ENCODE measurements at places on chromosomes 12 and 14.

DNA sequence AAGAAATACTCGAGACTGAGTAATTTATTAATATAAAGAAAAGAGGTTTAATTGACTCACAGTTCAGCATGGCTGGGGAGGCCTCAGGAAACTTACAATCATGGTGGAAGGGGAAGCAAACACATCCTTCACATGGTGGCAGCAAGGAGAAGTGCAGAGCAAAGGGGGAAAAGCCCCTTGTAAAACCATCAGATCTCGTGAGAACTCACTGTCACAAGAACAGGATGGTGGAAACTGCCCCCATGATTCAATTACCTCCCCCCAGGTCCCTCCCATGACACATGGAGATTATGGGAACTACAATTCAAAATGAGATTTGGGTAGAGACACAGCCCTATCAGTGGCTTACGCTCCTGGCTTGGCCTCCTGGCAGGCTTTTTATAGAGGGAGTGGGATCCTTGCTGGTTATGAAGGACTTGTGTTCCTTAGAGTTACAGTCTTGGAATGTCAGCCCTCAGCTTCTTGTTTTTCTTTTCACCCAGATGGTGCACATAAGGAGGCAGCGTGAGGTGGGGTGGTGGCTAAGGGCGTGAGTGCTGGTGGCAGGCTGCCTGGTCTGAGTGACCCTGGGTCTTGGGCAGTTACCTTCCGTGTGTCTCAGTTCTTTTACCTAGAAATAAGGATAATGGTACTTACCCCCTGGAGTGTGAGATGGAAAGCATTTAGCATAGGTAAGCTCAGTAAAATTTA lies 25.7 kb downstream of the TRAF3 start:
- no peak for DNase-seq

DNA sequence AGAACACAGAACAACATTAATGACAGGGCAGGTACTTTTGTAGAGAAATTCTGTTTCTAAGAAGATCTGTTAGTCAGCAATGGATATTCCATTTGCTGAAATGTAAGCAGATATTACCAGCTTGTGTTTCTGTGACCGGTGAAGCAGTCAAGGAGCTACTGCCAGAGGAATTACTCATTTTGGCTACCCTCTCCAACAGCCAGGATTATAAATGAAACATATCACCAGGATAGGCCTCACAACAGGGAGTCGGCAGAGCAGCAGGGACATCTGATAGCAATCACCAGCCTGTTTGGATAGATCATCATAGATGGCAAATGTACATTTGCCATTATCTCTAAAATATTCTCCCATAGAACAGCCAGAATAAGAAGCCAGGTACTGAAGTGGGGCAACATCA lies 440.7 kb downstream of the KCNH5 start:
- no peak for DNase-seq

GRCh38 chr14:34872822-34873588 lies 2.2 kb downstream of the BAZ1A start:
- peak; percentile 5 for DNase-seq

GRCh38 chr12:128830505-128830893 lies 6.7 kb upstream of the SLC15A4 start:
- DNase-seq = no peak

DNA sequence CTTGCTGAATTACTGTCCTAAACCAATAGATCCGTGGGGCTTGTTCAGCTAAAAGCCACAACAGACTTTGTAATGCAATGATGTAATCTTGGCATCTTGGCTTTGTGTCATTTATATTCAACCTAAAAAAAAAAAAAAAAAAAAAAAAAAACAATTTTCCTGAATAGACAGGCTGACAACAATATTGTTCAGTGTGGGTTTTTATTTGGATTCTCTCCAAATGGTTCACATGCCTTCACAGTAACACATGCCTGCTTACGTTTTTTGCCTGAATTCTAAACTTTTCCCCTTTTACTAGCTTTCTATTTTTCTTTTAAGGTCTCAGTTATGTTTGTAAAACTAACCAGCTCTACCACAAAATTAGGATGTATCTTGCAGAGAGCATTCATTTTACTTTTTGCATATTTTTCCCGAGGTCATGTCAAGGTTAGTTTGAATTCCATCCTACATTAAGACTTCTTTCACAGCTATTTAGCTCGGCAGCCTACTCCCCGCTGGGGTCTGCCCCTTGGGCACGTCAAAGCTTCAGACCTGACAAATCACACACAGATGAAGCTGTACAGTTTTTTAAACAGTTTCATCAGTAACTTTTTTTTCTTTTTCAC lies 213.7 kb upstream of the NPAS3 start:
- DNase-seq = peak; percentile 91

- peak; percentile 35 for DNase-seq
Observed at GRCh38 chr12:121060149-121061001, 21.3 kb upstream of the OASL start.

GRCh38 chr12:93139028-93139665 lies 210.1 kb upstream of the EEA1 start:
- no peak for DNase-seq

DNA sequence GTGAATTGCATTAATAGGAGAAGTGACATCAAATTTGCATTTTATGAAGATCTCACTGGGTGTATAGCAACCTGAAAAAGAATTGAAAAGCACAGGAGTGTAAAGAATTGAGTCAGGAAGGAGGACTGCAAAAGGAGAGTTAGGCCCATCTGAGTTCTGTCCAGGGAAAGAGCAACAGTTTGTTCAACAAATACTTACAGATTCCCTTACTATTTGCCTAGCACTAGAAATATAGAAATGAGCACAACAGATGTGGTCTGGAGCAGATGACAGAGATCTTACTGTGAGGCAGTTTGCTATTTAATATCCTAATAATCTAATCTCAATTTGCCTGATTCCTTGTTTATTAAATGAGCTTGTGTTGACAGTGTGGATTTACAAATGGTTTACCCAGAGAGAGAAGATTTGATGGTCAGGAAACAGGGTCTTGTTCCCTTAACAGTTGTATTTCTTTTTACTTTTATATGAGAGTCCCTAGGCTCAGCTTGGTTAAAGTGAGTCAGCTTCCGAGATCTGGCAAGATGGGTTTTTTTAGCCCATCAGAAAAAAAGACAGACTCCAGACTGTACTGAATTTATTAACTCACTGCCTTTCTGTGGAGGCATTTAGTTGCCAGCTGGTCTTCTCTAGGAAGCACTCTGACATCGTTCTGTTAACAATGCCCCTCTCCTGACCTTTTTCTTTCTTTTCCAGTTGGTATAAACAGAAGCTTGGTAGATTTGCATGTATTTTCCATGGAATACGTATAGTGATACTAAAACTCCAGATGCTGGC lies 229.7 kb downstream of the TTC6 start:
- DNase-seq = peak; percentile 3

DNA sequence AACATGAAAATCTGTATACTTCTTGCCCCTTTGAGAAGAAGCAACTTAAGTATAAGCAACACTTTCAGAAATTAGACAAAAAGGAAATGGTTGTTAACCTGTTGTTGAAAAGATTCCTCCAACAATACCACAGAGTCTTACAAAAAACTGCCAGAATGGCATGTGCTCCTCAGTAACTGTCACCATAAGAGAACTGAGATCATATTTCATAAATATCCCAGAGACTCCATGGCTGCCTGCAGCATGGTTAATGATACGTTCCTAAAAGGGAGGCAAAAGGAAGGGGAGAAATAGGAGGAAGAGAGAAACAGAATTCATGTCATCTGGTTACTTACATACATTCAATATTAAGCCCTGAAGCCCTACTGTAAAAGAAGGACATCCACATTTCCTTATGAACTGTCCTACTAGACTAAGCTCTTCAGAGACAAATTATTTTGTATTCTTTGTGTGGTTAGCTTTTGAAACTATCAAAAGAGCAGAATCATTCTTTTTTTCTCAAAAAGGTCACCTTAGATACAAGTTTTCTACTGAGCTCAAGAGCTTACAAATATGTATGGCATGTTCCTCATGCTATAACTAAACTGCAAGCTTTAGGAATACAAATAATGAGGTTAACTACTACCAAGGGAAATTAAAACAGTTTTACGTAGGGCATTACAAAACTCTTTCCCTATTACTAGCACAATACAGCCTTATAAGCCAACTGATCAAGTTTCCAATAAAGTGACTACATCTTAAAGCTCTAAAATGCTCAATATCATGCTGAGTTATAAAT lies 37.8 kb downstream of the ERGIC2 start:
- no peak for DNase-seq

GRCh38 chr14:103899316-103899715 lies 28.9 kb upstream of the TDRD9 start:
- no peak for DNase-seq

- DNase-seq = no peak
Observed at GRCh38 chr12:2756756-2757155, 38.0 kb upstream of the FKBP4 start.

DNA sequence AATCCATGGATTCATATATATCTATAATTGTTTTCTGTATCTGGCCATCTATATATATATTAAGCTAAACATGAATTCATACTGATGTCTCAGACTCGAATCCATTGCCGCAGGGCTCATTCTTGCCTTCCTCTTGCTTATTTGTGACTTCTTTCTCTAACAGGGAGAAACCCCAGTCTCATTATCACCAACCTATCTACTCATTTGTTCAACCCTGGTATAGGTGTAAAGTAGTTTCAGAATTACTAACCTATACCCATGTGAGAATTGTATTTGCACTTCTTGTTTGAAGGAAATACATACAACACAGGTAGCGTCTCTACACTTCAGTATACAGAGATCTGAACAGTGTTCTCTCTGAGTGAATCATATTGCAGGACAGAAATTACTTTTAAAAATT lies 77.7 kb downstream of the PTPN11 start:
- DNase-seq = no peak

GRCh38 chr12:132719141-132719953 lies 8.7 kb downstream of the PGAM5 start:
- no peak for DNase-seq

- peak; percentile 68 for DNase-seq
Observed at GRCh38 chr12:14995583-14996425, 23.0 kb downstream of the PDE6H start.

DNA sequence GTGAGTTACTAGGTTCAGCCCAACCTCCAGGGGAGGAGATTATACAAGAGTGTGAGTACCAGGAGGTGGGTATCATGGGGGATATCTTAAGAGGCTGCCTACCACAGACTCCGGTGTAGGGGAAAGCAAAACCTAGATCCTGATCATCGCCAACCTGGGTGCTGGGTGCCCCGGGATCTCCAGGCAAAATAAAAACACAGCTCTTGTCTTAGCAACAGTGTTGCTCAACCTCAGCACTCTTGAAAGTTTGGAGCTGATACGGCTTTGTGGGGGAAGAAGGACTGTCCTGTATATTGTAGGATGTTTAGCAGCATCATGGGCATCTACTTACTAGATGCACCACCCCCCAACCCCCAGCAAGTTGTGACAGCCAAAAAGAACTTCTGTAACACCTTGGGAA lies 74.5 kb downstream of the CCDC60 start:
- no peak for DNase-seq

- no peak for DNase-seq
Observed at GRCh38 chr12:31631809-31632208, 27.7 kb upstream of the ETFBKMT start.

DNA sequence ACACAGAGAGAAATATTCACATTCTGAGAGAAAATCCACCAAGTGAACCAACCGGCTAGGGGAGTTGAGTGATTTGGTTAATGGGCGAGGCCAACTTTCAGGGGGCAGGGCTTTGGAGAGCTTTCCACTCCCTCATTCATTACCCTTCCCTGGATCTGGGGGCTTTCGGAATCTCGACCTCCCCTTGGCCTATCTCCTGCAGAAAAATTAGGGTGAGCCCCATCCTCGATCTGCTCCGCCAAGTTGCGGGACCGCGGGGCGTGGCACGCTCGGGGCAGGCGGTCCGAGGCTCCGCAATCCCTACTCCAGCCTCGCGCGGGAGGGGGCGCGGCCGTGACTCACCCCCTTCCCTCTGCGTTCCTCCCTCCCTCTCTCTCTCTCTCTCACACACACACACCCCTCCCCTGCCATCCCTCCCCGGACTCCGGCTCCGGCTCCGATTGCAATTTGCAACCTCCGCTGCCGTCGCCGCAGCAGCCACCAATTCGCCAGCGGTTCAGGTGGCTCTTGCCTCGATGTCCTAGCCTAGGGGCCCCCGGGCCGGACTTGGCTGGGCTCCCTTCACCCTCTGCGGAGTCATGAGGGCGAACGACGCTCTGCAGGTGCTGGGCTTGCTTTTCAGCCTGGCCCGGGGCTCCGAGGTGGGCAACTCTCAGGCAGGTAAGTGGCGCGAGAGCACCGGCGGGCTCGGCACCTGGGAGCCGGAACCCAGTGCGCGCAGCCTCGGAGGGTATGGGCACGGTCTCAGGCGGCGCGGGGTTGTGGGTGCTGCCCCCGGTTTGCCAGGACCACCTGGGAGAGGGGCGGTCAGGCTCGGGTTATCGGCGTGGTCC lies at the start of gene ERBB3:
Gene ERBB3 (plus strand): TSS at position 443 of the 833 bp plus-strand sequence. CDS start 136 bp downstream, at position 579.
- peak; percentile 72 for DNase-seq

DNA sequence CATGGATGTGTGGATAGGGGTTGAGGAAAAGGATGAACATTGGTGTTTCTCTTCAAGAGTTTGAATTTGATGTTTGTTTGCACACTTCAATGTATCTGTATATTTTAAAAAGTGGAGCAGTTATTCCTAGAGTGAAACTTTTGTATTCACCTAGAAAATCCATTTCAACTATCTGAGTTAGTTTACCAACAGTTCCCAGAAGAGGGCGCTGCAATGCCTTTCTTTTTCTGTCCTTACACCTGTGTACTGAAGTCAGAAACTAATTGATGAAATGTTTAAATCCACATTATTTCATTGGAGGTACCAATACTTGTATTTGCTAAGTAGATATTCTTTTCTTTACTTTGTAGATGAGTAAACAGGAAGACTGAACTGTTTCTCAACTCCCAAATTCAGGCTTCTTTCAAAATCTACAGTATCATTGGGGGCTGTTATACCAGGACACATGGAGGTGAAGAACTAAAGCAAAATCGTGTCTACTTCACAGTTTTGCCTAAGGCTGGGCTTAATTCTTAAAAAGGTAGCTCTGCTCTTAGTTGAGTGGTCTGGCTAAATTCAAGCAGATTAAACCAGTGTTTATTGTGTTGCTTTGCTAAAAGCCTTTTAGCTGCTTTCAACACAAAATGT lies 26.6 kb upstream of the KLRB1 start:
- DNase-seq = peak; percentile 53

DNA sequence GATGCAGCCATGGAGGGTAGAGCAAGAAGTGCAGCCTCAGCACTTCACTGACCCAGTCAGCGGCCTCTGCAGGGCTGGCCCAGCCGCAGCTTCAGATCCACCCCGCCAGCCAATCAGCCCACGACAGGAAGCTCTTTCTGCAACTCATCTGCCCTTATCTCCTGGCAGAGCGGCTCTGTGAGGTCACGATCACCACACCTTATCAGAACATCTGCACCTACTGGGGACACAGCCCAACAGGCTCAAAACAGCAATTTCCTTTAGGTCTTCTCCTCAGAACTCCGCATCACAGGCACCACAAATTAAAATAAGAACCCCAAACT lies 287.3 kb downstream of the BCL11B start:
- DNase-seq = no peak

DNA sequence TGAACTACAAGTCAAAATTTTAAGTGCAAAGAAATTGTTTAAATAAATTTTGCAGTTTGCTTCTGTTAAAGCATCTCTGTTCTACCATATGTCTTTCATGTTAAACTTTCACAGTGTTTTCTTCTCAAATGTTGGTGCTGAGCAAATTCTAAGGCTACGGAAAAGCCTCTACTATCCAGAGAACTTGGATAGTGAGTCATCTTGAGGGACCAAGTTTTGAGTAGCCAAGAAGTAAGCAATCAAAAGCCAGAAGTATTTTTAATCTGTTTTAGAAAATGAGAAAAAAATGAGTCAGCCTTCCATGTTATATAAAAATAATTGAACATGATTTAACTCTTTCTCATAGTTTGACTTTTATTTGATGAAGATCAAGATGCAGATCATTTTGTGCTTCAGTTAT lies 3.3 kb downstream of the BRMS1L start:
- DNase-seq = peak; percentile 36

- DNase-seq = no peak
Observed at GRCh38 chr14:32980902-32981501, 42.3 kb downstream of the NPAS3 start.

Measured in fibroblast of upper back skin (primary cell).